ENCODE measurements at places on chromosomes 7 and 10.

DNA sequence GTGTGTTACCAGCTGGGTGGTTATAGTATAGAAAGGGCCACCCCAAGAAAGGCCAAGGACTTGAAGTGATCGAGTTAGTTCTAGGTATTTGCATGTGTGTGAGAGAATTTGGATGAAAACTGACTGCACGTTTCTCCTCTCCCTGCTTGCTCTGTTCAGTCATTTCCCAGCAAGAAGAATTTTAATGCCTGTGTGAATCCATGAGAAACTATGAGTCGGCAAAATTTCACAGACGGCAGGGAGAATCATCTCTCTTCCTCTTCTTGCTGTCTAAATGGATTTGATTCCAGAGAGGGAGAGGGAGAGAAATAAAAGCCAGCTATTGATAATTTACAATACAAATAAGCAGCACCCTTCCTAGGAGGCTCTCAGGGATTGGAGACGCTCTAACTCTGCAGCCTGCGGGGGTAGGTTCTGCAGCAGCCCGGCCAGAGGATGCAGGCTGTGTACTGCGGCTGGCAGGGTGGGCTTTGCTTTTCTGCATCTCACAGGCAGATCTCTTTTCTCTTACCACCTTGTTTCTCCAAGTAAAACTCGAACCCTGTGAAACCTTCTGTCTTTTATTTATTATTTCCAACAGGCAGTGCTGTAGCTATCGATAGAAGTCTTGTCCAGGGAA, 183.6 kb downstream of the TCF7L2 start:
- no peak for DNase-seq

DNA sequence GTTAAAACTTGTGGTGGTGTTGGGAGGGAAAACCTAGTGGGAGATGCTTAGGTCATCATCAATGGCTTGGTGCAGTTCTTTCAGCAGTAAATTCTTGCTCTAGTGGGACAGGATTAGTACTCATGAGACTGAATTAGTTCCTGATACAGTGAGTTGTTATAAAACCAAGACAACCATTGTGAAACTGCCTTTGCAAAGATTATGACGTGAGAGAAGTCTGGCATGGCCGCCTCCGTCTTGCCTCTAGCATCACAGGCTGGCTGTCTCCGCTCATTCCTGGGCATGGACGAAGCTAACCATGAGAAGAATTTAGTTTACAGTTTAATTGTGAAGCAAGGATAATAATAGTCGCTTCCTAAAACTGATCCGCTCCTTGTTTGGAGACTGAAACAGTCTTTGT, 186.4 kb downstream of the KIF20B start:
- DNase-seq = no peak

GRCh38 chr10:14399641-14400040, 68.9 kb upstream of the FRMD4A start:
- no peak for DNase-seq

DNA sequence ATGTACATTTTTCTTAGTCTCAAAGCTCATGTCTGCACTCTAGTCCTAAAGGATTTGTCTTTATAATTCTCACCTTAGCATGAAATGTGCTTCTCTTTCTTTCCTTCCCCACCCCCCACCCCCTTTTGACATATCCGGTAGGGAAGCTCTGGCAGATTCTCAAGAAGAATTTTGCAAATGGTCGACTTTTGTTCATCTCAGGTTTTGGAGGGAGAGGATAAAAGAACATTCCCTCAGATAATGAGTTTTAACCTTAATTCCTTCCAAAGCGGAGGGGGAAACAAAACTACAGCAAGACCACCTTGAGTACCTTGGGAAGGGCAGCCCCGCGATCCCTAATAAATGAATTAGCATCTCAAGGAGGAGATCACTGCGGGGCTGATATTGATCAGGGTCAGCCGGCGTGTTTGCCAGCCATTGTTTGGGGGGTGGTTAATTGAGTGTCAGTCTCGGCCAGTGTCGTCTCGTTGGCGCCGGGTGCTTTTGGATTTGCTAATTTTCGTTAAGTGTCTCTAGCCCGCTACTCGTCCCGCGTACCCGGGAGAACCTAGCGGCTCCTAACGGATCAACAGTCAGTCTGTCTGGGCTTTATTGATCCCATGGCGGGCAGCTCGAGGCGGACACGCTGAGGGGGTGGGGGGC, 874 bp upstream of the BAMBI start:
- DNase-seq = no peak

DNA sequence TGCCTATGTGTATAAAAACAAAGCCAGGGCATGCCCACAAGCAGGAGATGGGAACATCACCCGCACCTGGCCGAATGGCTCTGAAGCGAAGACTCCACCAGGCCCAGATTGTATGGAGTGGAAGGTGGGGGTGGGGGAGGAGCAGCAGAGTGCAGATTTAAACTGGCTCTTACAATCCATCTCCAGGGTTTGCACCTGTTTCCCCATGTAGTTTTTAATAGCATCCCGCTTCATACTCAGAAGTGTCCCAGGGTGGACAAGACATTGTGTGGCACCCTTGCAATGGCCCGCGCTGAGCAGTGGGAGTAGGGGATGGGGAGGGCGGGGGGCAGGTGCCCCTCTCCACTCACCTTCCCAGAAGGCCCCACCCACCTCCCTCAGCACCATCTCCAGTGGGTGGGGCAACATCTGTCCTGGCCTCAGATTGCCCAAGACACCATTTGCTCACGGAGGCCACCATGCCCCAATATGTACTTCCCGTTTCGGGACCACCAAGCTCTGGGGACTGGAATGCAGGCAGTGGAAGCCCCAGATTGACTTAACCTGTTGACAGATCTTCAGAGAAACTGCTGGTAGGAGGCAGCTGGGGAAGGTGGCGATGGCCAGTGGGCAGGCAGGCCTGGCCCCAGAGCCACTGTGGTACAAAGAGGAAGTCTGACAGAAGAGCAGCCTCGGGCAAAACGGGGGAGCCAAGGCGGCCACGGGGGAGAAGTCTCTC, 23.0 kb downstream of the VSIR start:
- DNase-seq = no peak

DNA sequence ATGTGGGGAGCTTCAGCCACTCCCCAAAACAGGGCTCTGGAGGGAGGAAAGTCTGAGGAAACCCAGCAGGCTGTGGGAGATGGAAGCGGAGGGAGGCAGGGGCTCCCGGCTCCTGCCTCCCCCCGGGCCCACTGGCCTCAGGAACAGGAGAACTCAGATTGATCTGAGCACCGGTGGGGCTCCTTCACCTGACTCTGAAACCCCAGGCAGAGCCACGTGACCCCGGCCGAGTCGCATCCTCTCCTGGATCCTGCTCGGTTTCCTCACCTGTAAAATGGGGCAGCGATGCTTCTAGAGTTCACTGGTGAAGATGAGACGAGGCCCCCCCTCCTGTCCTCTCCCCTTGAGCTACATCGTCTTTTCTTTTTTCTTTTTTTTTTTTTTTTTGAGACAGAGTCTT, 33.6 kb downstream of the TCERG1L start:
- no peak for DNase-seq

DNA sequence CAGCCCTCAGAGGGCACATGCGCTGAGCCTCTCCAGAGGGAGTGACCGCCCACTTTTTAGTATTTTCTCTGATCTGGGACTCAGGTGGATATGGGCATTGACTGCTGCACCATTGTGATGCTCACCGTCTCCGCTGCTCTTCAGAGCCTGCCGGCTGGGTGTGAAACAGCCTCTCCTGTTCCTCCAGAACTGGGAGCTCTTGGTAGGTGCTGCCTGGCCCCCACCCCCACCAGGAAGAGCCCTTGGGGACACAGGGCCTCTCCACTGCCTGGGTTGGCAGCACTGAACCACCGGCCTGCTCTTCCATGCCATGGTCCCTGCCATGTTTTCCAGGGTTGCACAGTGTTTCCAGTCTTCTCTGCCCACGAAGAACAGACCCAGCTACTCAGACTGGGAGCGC, 36.3 kb downstream of the ARHGAP22 start:
- no peak for DNase-seq

DNA sequence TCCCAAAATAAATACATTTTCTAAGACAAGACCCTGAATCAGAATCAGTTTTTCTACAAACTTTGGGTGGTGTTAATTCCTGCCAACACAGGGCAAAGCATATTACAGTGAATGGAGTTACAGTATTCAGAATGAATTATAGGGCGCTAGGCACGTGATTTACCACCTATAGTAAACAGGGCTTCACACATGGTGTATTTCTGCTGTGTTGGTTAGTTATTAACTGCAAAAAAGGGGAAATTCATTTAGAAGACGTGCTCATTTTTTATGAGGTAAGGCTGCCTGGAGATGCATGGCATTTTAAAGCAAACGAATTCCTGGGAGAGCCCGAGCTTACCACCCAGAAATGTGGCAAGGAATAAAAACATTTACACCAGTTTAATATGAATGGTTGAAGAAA, 393.8 kb downstream of the LRMDA start:
- DNase-seq = no peak

DNA sequence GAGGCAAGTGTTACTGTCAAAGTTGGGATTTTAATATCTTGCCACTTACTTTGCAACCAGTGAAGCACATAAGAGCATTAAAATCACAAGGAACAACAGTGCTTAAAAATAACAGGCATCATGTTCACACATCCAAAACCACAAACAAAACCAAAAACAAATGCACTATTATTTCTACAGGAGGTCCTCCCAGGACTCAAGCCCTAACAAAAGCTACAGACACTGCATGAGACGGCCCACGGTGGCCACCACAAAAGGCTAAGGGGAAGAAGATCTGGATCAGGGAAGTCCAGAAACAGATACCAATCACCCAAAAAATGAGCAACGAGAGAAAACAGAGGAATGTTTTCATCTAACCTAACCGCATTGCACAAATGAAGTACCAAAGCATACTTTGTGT, 158.4 kb downstream of the ZMYND11 start:
- no peak for DNase-seq

- no peak for DNase-seq
Observed at GRCh38 chr10:98373260-98374040, 41.5 kb downstream of the PYROXD2 start.

DNA sequence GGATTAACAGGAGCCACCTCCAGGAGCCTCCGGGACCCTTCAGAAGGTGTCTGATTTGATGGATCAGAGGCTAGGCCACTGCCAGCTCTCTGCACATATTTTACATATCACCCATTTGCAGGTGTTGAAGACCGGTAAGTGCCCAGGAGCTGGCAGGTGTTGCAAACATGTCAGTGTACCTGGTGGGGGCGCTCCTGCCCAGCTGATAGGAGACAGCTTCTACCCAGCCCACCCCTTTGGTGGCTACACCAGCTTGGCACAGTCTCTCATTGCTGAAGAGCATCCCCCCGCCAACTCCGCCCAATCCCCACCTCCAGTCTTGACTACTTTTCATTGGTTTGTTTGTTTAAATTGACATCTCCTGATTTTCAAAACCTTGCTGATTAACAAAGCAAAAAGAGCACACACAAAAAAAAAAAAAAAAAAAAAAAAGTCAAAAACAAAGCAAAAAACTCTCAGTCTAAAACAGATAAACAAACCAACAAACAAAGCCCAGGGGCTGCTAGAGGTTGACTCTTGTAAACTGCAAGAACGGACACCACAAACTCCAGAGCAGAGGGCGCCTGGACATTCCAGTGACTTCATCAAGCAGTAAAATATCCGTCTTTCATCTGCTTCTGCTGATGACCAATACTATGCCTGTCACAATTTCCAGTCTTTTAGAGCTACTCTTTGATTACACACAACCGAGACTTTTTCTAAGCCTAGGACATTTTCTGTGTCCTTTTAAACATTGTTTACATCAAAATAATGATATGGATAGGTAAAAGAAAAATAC, 275.3 kb downstream of the NRG3 start:
- DNase-seq = no peak

- DNase-seq = no peak
Observed at GRCh38 chr10:126301701-126302475, 86.4 kb downstream of the ADAM12 start.

- DNase-seq = no peak
Observed at GRCh38 chr10:95569368-95569767, 8.2 kb upstream of the SORBS1 start.

- DNase-seq = no peak
Observed at GRCh38 chr7:11130601-11131000, 156.9 kb downstream of the PHF14 start.

- no peak for DNase-seq
Observed at GRCh38 chr7:41351091-41351490, 351.8 kb downstream of the INHBA start.

Data from D721Med (cell line).